ENCODE measurements at places on chromosomes 3 and 15.

DNA sequence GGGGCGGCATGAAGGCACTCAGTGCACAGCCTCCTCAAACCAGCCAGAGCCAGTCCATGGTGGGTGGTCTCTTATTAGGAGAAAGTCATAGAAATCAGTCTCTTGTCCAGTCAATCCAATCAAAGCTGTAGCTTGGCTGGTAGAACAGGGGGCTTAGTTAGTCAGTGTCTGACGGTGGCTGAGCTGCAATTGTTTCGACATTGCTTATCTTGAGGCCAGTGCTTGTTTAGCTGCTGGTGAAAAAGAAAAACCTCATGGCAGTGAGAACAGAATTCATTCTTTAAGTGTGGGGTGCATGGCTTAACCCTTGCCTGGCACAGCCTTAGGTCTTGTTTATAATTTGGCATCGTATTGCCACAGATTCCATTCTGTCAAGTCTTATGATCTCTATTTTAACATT is 53.9 kb downstream of the FGD5 start:
- no peak for DNase-seq

GRCh38 chr3:69294014-69294766 is 91.7 kb downstream of the FRMD4B start:
- DNase-seq = no peak

DNA sequence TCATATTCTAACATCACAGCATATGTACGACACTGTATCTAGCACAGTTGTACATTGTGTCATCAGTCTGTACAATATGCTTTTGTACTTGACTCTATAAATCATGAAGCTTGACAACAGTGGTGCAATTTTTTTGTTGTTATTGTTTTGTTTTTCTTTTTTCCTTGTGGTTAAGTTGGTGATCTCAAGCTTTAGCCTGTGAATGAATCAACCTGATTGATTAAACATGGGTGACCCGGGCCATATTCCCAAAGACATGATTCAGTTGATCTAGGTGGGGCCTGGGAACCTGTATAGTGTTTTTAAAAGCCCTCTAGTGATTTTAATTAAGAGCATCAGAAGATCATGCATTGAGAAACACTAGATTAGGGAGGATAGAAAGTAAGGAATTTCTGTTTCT is 101.8 kb upstream of the AADACL2 start:
- no peak for DNase-seq

DNA sequence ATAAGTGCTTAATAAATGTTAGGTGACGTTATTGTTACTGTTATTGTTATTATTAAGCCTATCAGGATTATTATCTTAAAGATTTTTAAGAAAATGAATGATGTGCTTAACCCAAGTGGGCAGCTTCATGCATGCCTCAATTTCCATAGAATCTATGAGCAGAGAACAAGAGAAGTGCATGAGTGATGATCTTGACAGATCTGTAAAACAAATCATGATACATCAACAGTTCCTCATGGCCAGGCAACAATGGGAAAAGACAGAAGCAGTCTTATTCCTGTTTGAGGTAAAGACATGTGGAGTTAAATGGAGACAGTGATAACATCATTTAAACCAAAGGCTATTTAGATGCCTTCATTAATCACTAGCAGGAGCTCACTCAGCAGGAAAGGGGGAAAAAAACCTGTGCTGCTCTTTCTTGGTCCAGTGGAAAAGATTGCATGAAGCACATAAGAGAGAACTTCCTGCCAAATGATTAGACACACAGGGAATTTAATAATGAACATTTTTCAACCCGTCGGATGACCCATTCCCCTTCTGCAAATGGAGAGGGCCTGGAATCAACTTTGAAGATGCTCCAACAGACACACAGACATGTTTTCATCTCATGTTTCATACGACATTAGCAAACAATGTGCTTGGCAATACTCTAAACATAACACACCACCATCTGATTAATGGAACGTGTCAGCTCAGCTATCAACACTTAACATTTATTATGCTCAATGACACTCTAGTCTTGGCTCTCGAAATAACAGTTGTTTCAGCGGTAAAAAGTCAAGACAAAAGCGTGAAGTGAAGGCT is 212.2 kb upstream of the LRRN1 start:
- no peak for DNase-seq

DNA sequence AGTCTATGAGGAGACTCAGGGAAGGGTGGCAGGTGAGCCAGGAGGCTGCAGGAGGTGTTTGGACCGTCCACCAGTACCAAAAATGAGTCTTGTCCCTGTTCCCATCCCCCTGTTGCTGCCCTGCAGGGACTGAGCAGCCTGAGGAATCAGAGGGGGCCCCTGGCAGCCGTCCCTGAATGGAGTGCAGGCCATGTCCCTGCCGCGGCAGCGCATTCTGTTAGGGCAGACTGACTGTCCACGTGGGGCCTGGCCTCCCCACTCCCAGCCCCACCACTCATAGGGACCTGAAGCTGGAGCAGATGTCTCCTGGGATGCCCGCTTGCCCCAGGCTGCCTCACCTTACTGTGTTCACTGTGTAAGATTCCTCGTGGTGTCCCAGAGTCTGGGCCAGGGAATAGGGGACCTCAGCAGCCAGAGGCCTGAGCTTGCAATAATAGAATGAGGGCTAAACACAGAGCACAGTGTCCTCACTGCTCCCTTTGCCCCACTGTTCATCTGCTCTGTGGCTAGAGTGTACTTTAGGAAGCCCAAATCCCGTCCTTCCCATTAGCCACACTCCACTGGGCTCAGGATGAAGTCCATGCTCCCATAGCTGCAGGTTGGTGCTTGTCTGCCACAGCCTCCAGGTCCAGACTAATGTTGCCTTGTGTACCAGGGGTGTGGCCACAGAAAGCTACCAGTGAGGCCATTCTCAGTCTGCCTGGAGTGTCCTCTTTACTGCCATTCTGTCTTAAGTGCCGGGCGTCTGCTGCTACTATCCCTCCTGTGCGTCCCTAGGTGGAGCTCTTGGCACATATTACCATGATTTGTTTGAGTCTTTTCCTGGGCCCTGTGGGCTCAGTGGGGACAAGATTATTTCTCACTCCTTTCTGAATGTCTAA is 63.2 kb downstream of the HCN4 start:
- DNase-seq = peak; percentile 60

DNA sequence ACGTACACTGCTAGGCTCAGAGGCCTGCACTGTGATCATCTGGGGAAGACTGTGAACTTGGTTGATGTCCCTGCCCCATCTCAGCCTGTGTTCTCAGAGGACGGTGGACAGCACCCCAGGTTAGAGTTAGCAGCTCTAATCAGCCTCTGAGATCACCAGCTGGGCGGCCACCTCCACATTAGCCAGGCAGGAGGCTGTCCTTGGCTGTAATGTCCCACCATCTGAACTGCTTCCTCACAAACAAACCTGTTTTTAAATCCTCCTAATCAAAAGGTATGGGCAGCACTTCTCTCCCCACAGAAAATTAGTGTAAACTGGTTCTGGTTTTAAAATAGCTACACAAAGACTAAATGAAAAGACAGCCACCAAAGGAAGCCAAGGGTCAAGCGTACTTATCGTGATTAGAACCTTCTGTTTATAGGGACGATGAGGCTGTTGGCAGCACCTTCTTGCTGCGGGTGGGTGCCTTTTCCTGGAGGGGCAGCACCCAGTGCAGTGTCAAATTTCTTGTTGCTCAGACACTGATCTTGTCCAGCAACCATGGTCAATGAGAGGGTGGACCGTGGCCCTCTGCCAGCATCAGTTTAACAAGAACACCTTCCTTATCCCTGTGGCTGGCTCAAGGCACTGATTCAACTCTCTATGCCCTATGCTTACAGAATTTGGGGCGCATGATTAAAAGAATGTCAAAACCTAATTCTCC is 24.6 kb downstream of the ACSBG1 start:
- DNase-seq = no peak

Measured in NCI-H2081 treated with DMSO at 0.1 percent for 48 hours (cell line).